Stimulated activated CD4-positive, alpha-beta T cell treated with anti-CD3 and anti-CD28 coated beads, Interleukin-2, amount 100 ng/mL, for 24 hours (primary cell): ENCODE measurements at places on chromosomes 12 and 14.

- no peak for DNase-seq
These were observed 574 bp downstream of the PAWR start for GRCh38 chr12:79690142-79690637.

DNA sequence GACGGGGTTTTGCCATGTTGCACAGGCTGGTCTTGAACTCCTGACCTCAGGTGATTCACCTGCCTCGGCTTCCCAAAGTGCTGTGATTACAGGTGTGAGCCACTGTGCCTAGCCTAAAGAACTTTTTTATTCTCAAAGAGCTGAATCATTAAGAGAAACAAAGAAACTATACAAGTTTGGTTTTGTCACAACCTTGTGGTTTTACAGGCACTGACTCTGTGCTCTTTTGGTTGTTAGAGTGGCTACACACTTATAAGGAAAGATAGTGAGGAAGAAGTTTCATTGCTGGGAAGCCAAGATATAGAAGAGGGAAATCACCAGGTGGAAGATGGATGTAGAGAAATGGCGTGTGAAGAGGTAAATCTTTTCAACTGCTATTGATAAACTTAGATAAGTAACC is 10.1 kb upstream of the DNAH10 start:
- DNase-seq, result no peak

- DNase-seq, result no peak
These were observed 17.5 kb downstream of the PNMA1 start for GRCh38 chr14:73696466-73697400.

DNA sequence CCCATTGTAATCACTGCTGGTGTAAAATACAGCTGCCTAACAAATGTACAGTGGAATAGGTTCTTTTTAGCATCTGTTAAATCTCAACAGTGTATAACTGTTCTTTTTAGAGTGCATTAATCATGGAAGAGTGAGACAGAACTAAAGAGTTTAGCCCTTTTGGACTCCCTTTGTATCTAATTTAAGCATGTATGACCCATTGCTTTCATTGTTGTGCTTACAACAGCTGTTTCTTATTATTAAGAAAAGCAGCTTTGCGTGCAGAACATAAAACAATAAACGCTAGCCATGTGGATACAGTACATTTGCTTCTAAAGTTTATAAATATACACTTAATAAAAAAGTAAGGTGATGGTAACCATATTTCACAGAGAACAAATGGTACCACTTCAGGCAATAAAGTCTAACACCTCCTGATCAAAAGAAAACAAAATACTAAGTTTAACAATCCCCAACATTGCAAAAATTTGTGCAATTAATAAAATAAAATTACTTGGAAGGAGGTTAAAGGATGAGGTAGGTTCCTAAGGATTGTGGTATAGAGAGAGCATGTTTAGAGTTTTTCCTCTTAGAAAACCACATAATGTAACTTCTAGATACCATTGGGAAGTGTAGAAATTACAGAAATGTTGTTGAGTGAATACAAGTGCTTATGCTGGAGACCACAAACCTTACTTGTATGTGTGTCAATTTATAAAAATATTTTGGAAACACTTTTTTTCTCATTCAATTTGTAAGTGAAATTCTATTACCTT is 448.7 kb downstream of the SLC6A15 start:
- no peak for DNase-seq

- DNase-seq, result peak; percentile 90
These were observed 19.0 kb upstream of the RNASE12 start for GRCh38 chr14:20610002-20610765.

- no peak for DNase-seq
These were observed 128.1 kb upstream of the ARID2 start for GRCh38 chr12:45601390-45601789.

GRCh38 chr14:82766996-82767395 is 1233.3 kb upstream of the SEL1L start:
- DNase-seq, result no peak

DNA sequence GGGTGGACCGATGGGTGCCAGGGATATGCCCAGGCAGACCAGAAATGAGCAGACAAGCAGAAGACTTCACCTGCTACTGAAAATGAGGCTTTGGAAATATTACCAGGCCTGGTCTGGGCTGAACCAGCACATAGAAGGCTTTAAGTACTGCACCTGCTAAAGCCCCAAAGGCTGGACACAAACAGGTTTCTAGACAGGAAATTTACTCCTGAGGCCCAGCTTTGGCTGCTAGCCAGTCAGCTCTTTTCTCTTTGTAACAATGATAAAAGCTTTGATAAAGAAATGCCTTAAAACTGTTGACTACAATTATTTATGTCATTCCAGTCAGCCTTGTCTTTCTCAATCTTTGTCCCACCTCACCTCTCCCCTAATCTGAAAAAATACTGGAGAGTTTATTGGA is 228.9 kb upstream of the EGLN3 start:
- DNase-seq, result no peak

GRCh38 chr12:4280351-4281163 is 7.0 kb downstream of the CCND2 start:
- DNase-seq, result no peak

GRCh38 chr12:59086126-59086525 is 165.8 kb upstream of the LRIG3 start:
- no peak for DNase-seq
